Activated CD8-positive, alpha-beta memory T cell treated with anti-CD3 and anti-CD28 coated beads for 4 hours (primary cell): ENCODE measurements at places on chromosomes 5 and 9.

DNA sequence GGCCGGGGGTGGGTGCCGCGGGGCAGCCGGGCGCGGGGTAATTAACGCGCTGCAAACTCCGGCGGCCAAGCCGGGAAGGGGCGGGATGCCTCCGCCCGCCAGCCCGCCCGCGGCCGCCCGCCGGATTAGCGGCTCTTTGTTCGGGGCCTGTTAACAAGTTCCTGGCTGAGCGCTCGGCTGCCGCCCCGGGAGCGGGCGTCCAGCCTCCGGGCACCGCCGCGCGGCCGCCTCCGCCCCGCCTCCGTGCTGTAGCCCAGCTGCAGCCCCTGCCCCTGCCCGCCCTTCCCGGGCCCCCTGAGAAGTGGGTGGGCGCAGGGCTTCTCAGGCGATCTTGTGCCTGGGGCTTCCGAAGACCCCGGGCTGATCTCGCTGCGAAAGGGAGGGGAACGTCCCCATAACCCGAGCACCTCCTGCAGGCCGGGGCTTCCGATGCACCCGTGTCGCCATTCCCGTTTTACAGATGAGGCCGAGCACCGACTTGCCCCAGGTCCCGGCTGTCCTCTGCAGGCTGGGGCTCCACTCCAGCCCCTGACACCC is 7.5 kb downstream of the UNC5A start:
- no peak for DNase-seq

- DNase-seq, result no peak
Observed at GRCh38 chr5:173304591-173304988, 23.6 kb downstream of the STC2 start.

- DNase-seq, result no peak
Observed at GRCh38 chr9:130129432-130130061, 42.7 kb upstream of the NCS1 start.

DNA sequence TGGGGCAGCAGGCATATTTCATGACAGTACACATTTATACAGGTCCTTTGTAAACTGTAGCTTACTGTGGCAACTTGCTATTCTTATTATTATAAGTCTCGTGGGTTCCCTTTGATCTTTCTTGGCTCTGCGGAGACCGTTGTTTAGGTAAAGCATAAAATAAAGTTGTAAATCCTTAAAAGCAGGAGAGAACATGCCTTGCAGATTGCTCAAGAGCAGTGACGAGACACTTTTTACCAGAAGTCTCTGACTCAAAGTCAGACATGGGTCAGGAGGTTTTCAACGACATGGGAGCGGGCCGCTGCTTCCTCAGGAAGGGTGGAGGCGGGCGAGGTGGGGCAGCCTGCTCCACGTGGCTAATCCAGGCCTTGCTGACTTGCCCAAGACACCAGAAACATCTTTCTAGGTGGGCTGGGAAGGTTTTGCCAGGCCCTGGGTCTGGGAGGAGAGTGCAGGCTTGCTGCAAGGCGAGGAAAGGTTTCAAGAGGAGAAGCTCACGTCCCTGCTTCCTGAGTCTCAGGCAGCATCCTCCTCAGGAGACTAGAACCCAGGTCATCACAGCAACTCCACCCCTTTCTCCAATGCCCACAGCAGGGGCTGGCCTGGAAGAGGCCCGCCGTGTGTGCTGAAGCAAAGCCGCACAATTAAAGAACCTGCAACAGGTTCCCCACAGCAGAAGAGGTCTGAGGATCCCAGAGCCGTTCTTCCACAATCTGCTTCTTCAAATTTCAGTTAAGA is 6.5 kb downstream of the TBC1D2 start:
- no peak for DNase-seq

- no peak for DNase-seq
Observed at GRCh38 chr9:37286530-37287175, 135.8 kb upstream of the GRHPR start.
